ENCODE measurements at places on chromosomes 1 and 21.

DNA sequence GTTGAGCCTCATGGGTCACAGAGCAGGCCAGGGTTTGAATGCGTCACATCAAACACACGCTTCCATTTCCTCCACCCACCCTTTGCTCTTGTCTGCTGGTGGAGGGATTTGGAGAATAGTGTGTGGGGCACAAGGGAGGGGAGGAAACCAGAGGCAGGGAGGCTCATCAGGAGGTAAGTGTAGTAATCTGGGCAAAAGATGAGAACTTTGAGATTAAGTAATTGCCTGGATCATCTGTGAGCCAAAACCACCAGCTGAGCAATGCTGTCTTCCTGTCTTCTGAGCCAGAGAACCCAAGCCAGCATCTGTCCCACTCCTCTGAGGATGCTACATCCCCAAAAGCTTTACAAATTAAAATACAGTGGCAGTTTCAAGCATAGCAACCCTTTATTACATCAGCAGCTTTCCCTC, 45.2 kb downstream of the C8B start:
- DNase-seq: no peak

DNA sequence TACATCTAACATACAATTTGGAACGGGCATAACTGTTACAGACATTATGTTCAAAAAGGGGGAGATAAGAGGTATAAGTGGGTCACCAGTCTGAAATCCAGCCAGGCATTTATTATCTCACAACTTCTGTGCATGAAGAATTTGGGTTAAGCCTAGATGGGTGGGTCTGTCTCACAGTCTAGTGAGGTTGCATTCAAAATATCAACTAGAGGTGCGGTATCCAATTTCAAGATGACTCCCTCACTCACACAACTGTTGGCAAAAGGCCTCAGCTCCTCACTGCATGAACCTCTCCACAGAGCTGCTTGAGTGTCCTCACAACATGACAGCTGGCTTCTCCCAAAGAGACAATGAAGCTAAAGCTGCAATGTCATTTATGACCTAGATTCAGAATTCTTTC, 4.7 kb downstream of the AUNIP start:
- DNase-seq: no peak

GRCh38 chr21:46188226-46189212, 4.3 kb upstream of the SPATC1L start:
- DNase-seq: peak; percentile 51

DNA sequence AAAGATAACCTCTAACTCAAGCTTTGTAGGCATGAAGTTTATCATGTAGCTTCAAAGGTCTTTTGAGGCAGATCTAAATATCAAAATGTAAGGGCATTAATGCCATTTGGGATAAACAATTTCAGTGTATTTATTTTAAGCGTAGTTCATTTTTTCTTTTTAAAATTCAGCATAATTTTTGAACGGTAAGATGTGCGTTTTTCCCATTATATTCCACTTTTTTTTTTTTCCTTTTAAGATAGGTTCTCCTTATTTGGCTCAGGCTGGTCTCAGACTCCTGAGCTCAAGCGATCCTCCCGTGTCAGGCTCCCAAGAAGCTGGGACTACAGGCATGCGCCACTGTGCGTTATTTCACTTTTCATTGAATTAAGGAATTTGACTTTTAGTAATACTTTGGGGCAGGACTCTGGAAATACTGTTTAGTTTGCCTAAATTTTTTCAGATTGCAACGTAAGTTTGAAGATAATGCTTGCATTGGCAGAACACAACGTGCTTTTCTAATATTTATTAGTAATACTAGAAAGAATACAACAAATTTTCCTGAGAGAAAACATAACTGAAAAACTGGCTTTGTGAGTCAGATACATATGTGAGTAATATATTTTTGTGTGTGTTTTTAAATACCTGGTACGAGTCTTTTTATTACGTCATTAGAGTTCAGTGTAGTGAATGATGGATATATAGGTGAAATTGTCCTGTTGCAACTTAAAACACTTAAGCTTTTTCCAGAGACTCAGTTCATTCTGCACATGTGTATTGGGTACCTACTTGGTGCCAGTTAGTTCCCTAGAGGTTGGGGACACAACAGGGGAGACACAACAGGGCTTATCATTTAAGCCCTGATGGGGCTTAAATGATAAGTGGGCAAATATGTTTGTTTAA, 2.2 kb downstream of the RALGPS2 start:
- peak; percentile 38 for DNase-seq

GRCh38 chr21:15617964-15618363, 111.8 kb upstream of the USP25 start:
- peak; percentile 72 for DNase-seq

- no peak for DNase-seq
These were observed 28.5 kb upstream of the TMEM200B start for GRCh38 chr1:29152046-29152805.
